Posterior vena cava (tissue), 2 donors: ENCODE measurements at places on chromosomes 6 and 20. TPM values are rescaled to one million over a fixed set of nuclear protein-coding genes. Genes with fewer than 3 reads are reported as not detected.

Gene DEFB124
- total RNA-seq = 0.76 TPM

Gene KCNG1
- total RNA-seq = not detected

Gene BPIFB4
- not detected for total RNA-seq

Gene HTR1E
- total RNA-seq = not detected

Gene RUNX2
- total RNA-seq = 1.00 TPM

Gene ERVFRD-1
- total RNA-seq = 0.14 TPM

Gene C20orf141
- total RNA-seq = not detected

Gene RGL2
- 52.8 TPM for total RNA-seq

Gene MAP7
- total RNA-seq = 2.7 TPM

Gene MICB
- 2.9 TPM for total RNA-seq

Gene LAMA2
- 139 TPM for total RNA-seq

Gene PKHD1
- not detected for total RNA-seq

DNA sequence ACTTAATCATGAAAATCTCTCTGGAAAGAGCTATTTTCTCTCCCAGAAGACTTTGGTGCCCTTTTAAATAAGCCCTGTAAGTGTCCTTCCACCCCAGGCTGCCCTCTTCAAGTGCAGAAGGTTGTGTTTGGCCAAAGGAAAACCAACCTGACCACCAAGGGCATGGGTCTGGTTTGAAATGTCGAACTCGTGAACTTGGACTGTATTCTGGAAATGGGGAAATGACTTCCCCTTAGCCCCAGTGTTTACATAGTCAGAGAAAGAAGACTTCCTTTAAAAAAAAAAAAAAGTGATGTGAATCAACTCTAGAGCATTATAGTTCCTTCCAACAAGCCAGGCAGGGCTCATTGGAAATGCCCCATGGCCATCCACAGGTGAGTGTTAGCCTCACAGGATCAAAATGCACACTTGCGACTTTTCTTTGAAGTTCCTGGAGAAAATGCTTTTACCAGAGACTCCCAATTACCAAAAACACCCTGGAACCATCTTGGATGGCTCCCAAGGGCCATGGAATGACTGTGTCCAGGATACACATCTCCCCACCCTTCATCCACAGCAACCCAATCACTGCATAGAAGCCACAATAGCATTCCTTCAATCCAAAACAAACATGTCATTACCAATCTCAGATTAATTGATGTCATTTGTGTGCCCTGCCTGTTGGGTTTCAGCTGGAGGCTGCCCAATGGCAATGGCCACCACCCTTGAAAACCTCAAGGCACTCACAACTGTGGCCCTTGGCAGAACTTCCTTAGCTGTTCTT lies 133.8 kb downstream of the CLIC5 start:
- no peak for DNase-seq

DNA sequence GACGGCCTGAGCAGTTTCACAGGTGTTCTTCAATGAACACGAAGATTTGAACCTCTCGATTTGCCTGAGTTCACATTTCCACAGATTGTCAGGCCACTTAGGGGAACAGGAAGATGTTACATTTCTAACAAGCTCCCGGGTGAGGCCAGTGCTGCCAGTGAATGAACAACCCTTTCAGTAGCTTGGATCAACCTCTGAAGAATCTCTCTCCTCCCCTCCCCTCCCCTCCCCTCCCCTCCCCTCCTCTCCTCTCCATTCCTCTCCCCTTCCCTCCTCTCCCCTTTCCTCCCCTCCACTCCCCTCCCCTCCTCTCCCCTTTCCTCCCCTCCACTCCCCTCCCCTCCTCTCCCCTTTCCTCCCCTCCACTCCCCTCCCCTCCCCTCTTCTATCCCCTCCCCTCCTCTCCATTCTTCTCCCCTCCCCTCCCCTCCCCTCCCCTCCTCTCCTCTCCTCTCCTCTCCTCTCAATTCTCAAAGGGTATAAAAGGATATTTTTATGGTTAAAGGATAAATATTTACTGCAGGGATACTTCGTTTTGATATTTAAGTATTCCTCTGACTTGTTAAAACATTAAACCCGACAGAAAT lies 114.1 kb upstream of the INSM1 start:
- DNase-seq = no peak

GRCh38 chr6:6686748-6687601 lies 98.5 kb downstream of the LY86 start:
- peak; percentile 94 for DNase-seq

DNA sequence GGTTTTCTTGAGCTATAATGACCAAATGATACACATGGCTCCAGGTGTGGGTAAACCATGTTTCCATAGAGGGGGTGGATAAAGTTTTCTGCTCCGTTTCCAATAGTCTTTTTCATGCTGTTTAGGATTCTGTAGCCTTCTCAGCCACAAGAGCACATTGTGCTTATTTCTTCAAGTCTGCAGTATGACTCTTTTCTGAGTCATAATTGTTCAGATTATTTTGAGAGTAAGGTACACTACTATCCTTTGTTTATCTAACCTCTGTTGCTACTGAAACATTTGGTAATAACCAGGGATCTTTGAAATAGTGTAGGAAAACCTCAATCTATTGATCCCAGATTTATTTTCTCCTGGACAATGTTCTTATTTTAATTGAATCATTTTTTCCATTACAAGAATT lies 247.9 kb upstream of the BMP2 start:
- no peak for DNase-seq

- DNase-seq = no peak
Observed at GRCh38 chr6:37525460-37526357, 26.0 kb upstream of the CCDC167 start.

DNA sequence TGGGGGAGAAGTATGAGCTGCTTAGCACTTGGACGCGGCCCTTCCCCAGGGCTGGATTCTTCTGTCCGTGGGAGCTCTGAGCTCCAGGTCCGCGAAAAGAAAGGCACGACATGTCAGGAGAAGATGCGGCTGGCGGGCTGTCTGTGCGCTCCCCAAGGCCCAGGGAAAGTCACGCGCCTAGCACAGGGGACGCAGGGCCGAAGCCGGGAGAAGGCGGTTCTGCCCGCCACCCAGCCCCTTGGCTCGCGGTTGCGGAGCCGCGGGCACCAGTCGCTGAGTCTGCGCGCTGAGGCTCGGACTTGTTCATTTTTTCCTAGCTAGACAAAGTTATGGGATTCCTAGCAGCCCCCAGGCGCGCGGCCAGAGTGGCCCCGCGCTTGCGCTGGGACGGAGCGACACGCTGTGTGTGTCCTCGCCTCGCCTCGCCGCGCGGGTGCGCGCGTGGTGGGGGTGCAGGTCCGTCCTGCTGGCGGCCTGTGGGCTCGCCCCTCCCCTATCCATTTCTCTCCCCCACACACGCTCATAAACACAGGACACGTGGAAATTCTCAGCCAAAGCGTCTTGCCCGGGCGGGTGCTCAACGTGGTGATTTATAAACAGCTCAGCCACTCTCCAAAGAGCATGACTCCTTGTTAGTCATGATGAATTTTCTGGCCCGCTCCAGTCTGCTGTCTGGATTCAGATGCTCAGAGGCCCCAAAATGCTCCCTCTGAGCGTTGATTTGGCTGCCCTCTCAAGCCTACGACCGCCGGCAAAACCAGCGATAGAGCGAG lies 1.9 kb upstream of the POU3F2 start:
- peak; percentile 81 for DNase-seq

GRCh38 chr6:25050356-25050755 lies 114.6 kb upstream of the RIPOR2 start:
- DNase-seq = no peak

- DNase-seq = no peak
Observed at GRCh38 chr6:160396292-160396691, 48.1 kb downstream of the SLC22A3 start.

DNA sequence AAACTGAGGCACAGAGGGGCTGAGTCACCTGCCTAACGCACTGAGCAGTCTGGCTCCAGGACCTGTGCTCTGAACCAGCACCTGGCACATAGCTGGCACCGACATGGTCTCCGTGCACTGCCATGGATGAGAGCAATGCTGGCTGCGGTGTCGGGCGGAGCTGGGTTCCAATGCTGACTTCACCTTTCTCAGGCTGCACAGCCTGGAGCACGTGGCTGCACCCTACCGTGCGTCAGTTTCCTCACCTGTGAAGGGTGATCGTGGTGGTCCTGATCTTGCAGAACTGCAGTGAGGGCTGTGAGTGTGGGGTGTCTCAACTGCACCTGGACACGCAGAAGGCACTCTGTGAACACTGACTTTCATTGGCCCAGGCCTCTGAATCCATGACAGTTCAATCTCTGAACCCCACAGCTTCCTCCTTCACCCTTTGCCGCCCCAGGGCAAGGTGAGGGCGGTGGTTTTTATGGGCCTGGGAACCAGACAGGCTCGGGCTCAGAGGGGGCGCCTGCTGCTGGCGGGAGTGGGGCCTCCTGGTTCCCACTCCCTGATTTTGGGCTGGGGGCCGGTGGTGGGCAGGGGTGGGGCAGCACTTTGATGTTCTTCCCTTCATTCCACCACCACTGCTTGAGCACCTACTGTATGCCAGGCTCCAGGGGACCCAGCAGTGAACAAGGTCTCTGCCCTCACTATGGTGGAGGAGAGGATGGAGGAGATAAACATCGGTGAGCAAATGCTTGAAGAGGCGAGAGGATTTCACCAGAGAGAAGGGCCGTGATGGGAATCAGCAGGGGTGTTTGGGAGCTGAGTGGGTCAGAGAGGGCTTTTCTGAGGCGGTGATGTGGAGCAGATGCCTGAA lies 102.9 kb downstream of the CEBPB start:
- peak; percentile 81 for DNase-seq

- no peak for DNase-seq
Observed at GRCh38 chr20:62329389-62330377, 26.9 kb downstream of the ADRM1 start.

DNA sequence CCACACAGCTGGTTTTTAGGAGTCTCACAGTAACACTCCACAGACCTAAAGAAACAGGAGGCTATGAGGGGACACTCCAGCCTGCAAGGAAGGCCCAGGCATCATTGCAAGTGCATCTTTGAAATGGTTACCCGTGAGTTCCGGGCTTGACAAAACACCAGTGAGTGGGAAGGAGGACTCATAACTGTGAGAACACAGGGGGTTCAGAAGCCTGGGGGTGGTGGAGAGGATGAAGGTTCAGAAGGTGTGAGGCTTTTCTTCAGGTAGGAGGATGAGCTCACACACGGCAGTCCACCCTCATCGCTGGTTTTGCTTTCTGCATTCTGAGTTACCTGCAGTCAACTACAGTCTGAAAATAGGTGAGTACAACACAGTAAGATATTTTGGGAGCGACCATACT lies 39.9 kb downstream of the MAP7 start:
- DNase-seq = no peak

GRCh38 chr6:31769684-31770371 lies 7.3 kb downstream of the VWA7 start:
- peak; percentile 91 for DNase-seq

- DNase-seq = peak; percentile 88
Observed at GRCh38 chr20:40683221-40683893, 5.7 kb downstream of the MAFB start.

GRCh38 chr6:72631480-72631879 lies 9.6 kb downstream of the KCNQ5 start:
- no peak for DNase-seq

- DNase-seq = peak; percentile 96
Observed at GRCh38 chr20:63520504-63520933, at the start of gene PPDPF. Gene PPDPF, plus strand, starts transcription at chr20:63520765. Its CDS starts 544 bp downstream, at chr20:63521309.

DNA sequence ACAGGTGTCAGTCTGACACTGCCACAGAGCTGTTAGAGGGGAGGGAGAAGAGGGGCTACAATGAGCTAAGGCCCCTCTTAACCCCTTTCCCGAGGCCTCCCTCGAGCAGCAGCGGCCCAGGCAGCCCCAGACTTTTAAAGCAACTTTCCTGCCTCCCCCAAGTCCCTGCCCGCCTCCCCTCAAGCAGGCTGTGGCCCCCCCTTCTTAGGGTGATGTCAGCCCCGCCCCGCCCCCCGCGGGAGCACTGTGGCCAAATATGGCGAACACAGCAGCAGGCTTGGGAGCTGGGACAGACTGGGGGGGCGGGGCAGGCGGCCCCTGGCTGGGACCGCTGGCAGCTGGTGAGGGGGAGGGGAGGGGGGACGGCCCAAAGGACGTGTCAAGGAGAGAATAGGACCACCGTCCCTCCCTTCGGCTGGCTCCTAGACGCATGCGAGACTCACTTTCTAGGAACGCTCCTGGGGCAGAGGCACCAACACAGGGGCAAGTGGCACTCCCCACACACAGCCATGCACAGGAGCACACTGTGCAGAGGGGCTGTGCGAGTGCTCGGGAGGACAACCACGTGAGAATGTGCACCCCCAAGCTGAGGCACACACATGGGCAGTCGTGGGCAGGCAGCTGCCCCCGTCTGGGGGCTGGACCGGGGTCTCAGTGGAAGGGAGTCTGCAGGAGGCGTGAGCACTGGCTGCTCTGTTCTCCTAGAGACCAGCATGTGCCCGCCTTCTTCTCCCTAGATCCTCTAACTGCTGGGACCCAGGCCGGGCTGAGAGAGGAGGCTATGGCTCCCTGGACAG lies 6.7 kb downstream of the TEAD3 start:
- peak; percentile 94 for DNase-seq

DNA sequence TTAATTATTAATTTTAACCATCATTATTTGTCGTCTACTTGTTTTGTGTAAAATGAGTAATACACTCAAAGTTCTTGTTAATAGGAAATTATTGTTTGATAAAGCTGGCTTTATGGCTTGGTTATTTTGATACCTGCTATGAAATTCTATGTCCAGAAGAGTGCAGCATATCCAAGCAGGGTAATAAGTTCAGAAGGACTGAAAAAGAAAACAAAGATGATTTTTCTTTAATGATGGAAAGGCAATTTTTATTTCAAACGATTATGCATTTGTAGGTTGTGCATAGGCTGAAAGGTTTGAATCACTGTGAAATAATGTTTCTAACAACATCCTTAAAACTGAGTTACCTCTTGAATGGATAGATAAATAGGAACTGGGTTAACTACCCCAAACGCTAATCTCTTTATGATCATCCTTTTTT lies 1.4 kb upstream of the MAN1A1 start:
- DNase-seq = no peak

DNA sequence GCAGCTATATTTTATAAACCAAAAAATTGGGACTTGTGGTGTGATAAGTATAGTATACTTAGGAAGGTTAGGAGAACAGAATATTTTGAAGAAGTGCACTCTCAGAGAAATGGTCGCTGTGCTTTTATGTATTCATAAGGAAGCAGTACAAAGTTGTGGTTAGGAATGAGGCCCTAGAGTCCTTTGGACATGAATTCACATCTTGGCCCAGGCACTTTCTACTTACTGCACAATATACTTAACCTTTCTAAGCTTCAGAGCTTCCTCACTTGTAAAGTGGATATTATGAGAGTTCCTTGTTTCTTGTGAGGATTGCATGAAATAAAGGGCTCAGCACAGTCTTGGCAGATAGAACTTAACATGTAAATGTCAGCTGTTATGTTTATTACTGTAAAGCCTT lies 21.0 kb upstream of the SERINC3 start:
- DNase-seq = no peak

GRCh38 chr6:108877046-108877751 lies 29.0 kb downstream of the ARMC2 start:
- peak; percentile 91 for DNase-seq
